ENCODE measurements at places on chromosomes 2 and 18.

- DNase-seq = no peak
Measured at GRCh38 chr2:211766689-211767088, 771.9 kb downstream of the ERBB4 start.

DNA sequence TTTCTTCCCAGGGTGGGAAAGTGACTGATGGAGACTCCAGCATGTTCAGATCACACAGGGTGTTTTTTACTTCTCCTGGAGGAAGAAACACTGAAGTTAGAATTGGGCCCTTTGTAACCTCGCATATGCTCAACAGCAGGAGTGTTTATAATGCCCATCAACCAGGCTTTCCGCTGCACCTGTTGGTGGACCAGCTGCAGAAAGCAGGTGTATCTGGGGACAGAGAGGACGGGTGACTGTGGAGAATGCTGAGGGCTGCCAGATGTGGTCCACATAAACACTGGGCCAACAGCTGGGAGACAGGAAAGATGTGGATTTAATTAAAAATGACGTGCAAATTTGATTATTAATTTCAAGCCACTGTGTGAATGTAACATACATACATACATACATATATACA, 335.5 kb upstream of the SPRED2 start:
- DNase-seq = no peak

- DNase-seq = no peak
Measured at GRCh38 chr2:73823916-73824523, 4.7 kb upstream of the STAMBP start.

DNA sequence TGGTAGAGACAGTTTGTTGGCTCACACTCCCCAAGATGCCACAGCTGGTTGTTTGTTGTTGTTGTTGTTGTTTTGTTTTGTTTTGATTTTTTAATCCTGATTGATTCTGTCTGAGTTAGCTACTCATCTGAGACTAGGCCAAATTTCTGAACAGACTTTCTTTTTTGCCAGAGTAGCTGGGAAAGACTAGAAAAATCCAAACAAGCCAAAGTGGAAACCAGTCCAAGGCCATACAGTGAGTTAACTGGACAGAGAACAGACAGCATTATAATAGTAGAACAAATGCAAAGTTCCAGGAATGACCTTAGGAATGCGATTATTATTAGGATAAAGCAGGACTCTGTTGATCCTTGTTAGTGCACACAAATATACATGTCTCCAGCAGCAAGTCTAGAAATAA, 43.8 kb upstream of the CYP26B1 start:
- DNase-seq = no peak

DNA sequence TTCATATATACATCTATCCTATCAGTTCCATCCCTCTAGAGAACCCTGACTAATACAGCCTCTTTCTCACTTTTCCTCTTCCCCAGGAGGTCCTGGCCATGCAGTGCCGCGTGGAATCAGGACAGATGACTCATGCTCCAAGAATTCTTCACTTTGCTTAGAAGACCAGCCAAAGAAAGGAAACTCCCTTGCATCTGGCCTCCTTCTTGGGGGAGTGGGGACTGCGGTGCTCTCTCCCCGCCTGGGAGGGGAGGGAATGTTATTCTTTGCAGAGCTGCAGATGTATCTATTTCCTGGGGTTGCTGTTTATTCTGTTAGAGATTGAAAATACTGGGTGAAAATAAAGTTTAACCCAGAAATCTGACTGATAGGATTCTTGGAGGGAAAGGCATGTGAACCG, 111.5 kb upstream of the SH3BP4 start:
- no peak for DNase-seq

DNA sequence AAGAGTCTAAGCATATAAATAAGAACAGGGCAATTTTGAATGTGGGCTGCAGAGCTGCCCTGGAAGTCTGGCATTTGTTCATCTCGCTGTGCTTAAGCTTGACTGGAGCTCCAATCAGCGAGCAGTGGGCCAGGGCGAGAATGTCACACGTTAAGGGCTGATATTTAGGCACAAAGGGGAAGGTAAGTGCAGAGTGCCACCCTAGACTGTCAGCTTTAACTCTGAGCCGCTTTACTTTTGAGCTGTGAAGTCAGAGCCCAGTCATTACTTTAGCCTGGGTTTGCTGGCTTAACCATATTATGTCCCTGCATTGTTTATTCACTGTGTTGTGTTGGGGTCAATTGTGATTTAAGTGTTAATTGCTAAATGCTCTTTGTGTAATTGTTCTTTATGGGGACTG, 236.1 kb upstream of the SIX3 start:
- DNase-seq = no peak

DNA sequence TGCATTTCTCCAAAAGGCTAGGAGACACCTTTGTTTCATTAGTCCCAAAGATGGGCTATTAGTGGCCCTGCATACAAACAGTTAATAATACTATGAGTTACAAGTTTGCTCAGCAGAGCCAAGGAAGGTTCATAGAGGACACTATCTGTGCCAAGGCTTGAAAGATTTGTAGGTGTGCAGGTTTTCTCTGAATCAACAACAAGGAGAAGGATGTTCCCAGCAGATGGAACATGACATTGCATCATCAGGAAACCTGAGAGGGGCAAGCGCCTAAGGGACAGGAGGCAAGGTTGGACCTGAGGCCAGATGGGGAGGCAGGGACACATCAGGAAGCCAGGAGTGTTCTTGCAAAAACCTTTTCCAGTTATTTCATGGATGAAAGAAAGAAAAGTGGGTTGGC, 35.4 kb upstream of the STK17B start:
- no peak for DNase-seq

DNA sequence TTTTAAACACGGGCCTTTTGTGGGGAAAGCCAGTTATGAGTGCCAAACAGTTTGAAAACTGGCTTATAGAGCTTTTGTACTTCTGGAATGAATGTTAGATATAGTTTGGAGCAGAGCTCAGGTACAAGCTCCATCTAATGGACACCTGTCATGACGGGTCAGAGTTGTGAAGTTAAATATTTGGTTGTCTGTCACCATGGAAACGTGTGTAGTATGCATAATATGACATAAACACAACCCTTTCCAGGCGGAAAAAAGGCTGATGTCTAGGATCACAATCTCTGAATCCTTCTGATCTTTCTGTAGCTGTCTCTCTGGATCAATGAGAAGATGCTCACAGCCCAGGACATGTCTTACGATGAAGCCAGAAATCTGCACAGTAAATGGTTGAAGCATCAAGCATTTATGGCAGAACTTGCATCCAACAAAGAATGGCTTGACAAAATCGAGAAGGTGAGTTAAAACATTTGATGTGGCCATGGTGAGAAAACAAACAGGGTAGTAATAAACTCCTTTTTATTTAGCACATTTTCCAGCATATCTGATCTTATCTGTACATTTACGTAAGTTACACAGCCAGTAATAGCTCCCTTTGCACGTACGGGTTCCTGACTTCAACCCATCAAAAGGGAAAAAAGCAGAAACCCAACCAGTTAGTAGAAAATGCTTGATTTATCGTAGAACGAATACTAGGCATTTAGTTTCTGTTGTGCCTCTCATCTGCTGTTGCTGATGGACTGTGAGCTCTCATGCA, 80.6 kb upstream of the EML6 start:
- DNase-seq = no peak

DNA sequence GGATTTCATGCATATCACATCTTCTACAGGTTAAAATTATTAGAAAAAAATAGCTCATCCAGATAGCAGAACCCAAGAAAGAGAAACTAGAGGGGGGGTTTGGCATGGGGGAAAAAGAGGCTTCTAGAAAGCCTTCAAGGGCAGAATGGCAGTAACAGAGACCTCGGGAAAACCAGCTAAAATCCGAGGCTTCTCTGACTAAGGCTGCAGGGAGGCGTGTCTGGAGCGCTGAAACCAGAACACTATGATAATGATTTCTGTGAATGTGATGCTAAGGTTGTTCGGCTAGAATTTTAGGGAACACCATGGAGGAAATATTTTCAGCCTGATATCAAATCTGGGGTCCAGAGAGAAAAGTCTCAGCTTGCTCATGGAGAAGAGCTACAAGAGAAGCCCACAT, 73.0 kb downstream of the ATP8B1 start:
- DNase-seq = no peak

DNA sequence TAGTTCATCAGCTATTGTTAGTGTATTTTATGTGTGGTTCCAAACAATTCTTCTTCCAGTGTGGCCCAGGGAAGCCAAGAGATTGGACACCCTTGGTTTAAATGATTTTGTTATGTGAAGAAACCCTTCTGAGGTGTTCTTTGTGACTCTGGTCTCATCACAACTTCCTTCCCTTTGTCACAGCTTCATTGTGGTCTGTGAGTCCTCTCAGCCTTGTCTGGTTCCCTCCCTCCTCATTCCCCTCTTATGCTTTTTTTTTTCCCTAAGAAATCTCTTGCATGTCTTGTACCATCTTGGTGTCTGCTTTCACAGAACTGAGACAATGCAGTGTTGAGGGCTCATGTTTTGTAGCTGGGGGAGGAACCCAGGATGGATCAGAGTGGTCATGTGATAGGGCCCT, 118.9 kb downstream of the TMEM182 start:
- DNase-seq = no peak

- DNase-seq = no peak
Measured at GRCh38 chr2:208671284-208671683, 264.7 kb downstream of the PTH2R start.

DNA sequence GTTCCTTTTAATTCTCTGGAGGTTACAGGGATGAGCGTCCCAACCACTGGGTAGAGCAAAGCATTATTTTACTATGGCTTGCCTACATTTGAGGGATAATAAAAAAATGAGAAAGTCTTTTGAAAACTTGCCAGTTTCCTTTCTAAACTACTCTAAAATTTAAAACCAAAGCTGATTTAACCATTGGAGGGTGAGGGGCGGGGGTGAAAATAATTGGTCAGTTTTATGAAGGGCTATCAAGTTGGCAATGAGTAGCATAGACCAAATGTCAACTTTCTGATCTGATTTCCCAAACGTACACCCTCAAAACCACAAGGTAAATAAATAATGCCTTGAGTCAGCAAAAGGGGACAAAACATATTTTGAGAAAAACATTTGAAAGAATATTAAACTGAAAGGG, 85.7 kb upstream of the STK17B start:
- DNase-seq = no peak

DNA sequence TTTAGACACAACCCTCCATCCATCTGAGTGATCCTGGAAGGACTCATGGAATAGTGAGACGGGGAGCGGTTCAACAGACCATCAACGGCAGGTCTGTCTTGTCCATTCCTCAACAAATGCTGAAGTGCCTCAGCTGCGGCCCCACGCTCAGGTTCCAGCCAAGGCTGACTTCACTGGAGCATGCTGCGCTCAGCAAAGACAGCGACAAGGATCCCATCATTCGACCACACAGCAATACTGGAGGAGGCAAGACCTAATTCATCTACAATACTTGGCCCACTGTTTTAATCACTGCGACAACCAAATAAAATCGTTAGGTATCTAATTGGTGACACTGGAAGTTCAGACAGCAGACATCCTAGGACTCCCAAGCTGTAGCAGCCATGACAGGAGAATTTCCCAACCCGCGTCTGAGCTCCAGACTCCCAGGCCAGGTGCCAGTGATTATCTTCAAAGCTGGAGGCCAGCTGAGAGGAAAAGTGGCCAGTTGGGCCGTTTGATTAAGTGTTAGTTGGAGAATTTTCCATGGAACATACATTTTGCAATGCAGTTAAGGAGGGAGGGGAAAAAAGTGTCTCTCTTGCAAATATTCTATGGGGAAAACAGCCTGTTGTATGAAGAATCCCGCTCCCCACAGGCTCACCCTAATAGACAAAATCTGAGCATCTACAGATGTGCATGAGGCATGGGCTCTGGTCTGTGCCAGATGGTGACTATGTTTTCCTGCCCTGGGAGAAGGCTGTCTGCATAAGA, 92.5 kb upstream of the SLC35G4 start:
- no peak for DNase-seq

- DNase-seq = no peak
Measured at GRCh38 chr2:64492821-64493220, 31.3 kb upstream of the AFTPH start.

DNA sequence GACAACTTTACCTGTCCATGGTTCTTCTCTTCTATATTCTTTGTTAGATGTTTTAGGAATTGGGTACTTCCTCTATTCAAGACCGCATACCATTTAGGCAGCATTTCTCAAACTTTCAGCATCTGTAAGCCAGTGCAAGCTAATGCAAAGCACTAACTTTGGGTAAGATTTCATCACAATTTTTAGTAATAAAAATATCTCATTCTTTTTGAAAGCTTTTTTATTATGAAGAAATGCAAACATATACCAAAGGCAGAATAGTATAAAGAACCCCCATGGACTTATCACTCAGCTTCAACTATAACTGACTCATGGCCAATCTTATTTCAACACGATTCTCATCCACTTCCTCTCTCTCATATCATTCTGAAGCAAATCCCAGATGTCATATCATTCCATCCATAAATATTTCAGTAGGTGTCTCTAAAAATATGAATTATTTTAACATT, 32.9 kb downstream of the INO80C start:
- DNase-seq = no peak

DNA sequence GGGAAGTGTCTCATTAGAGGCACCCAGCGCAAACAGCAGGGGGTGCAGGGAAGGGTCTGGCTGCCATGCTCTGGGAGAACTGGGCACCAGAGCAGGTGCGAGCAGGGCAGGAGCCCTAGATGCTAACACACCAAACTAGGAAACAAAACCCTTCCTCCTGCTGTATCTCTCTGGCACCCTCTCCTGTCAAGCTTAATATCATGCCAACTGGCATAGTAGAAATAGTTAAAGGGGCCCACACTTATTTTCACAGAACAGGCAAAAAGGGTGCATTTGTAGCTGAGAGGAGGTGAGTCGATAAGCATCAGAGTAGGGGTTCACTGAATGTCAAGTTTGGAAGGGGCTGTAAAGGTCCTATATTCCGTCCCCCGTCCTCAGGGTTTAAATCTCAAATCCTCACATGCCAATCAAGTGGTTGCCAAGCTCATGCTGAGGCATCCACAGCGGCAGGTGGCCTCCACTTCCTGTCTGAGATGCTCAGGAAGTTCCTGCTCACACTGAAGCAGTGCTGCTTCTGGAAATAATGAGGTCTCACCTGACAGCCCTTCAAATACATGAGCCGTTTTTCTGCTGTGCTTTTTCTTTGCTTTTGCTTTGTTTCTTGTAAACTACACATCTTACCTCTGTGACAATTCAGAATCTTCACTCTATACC, 14.9 kb upstream of the ACKR3 start:
- no peak for DNase-seq

DNA sequence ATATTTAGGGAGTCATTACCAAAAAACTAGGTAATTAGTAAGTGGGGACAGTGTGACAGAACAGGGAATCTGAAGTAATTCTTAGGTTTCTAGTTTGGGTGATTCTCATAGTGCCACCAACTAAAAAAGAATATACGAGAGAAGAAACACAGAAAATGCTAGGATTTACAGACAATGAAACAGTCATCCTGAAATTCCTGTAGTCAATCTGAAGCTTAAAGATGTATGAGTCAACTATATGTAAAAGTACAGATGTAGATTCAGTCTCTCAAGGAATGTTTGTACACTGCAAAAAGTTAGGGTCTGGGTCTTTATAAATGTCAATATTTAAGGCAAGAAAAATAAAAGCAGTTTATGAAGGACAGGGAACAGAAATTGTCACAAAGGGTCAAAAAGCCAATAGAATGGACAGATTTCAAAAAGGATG, 107.0 kb downstream of the STRN start:
- DNase-seq = no peak
